ENCODE measurements at places on chromosomes 5 and 9.

- no peak overlapping the region for H3K27ac ChIP-seq
- H3K4me1 ChIP-seq, result peaks cover 4% of the 10 kb centered on the region
- H3K4me3 ChIP-seq, result no peak overlapping the region
- no peak for DNase-seq
- peaks cover 14% of the 10 kb centered on the region for H3K27me3 ChIP-seq
These were observed 295.9 kb downstream of the PSAT1 start for GRCh38 chr9:78592811-78593210.

- no peak for DNase-seq
- H3K36me3 ChIP-seq, result no peaks in the 10 kb centered on the region
- H3K27me3 ChIP-seq, result peaks cover 74% of the 10 kb centered on the region
- peaks cover 12% of the 10 kb centered on the region for H3K4me1 ChIP-seq
- H3K4me3 ChIP-seq, result no peak overlapping the region
These were observed 3.5 kb upstream of the HRH2 start for GRCh38 chr5:175654339-175654738.

DNA sequence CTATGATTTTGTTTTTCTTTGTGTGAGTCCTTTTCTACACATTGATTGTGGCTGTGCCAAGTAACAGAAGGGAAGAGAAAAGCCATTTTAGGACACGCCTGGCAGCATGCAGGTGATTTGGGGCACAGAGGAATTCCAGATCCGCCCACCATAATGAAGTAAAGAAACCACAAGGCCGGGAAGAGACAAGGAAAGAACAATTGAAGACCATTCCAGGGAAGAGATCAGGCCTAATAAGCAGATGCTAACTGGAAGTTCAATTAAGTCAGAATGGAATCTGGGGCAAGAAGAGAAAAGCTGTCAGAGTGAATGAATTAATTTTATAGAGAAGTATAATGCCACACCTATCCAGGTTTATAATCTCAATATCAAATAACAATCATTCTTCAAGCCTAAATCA is 110.2 kb upstream of the ISL1 start:
- H3K36me3 ChIP-seq, result no peaks in the 10 kb centered on the region
- no peaks in the 10 kb centered on the region for H3K27me3 ChIP-seq
- no peak overlapping the region for H3K4me3 ChIP-seq

DNA sequence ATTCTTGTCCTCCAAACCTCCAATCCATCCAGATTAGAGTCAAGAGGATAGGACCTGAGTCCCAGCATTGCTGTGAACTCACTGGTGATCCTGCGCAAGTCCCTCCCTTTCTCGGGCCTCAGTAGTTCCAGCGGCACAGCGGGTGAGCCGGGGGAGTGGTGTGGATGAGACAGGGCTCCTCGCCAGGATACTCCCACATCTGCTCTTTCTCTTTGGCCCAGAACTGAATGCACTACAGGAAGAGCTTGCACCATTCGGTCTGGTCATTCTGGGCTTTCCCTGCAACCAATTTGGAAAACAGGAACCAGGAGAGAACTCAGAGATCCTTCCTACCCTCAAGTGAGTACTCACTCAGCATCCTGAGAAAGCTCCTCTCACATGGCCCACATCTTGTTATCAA is 6.3 kb downstream of the GPX3 start:
- no peak for DNase-seq
- peaks cover 16% of the 10 kb centered on the region for H3K36me3 ChIP-seq
- no peak overlapping the region for H3K27ac ChIP-seq
- H3K4me1 ChIP-seq, result no peaks in the 10 kb centered on the region
- H3K27me3 ChIP-seq, result peaks cover 7% of the 10 kb centered on the region

DNA sequence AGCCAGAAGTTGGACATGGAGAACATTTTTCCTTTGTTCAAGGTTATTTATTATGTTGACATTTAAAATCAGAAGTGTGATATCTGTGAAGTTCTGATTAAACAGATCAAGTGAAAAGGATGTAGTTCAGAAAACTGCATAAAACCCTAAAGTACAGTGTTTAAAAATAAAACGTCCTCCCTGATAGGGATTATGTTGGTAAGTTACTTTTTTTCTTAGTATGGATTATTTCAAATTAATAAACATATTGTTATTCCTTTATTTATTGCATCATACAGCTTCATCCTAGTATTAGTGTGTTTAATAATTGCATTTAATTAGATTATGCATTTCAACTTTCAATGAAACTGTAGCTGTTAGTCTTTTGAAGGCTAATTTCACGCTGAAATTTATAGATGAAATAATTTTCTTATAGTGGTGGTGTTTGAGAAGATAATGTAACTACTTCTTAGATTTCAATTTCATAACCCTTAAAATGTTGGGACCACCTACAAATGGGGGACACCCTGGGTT is 157.9 kb upstream of the DMRT1 start:
- peaks cover 56% of the 10 kb centered on the region for H3K4me1 ChIP-seq
- no peaks in the 10 kb centered on the region for H3K27me3 ChIP-seq
- H3K36me3 ChIP-seq, result peaks cover 6% of the 10 kb centered on the region
- H3K27ac ChIP-seq, result peak overlapping the region; percentile 95

DNA sequence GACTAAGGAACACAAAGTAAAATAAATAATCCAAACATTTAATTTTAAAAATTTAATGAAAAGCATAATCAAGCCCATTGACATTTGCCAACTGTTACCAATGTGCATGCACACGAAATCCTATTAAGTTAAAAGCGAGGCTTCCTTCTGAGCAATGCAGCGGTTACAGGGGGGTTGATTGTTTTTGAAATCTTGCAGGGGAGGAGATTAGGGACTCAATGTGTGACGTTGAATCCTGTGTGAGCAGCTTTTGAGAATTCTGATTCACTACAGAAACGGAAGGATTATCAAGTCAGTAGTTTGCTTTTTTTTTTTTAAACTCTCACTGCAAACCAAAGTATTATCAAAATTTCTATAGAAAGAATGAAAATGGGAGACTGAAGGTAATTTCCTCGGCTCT is 109.5 kb downstream of the PRKACG start:
- no peak overlapping the region for H3K4me3 ChIP-seq
- H3K27ac ChIP-seq, result no peak overlapping the region
- no peaks in the 10 kb centered on the region for H3K27me3 ChIP-seq
- DNase-seq, result no peak

GRCh38 chr5:128228008-128228407 is 144.4 kb downstream of the SLC12A2 start:
- H3K36me3 ChIP-seq, result peaks cover 6% of the 10 kb centered on the region
- H3K27ac ChIP-seq, result peak overlapping the region; percentile 18
- H3K4me3 ChIP-seq, result no peak overlapping the region
- peaks cover 4% of the 10 kb centered on the region for H3K27me3 ChIP-seq
- peaks cover 17% of the 10 kb centered on the region for H3K4me1 ChIP-seq
- no peak for DNase-seq

DNA sequence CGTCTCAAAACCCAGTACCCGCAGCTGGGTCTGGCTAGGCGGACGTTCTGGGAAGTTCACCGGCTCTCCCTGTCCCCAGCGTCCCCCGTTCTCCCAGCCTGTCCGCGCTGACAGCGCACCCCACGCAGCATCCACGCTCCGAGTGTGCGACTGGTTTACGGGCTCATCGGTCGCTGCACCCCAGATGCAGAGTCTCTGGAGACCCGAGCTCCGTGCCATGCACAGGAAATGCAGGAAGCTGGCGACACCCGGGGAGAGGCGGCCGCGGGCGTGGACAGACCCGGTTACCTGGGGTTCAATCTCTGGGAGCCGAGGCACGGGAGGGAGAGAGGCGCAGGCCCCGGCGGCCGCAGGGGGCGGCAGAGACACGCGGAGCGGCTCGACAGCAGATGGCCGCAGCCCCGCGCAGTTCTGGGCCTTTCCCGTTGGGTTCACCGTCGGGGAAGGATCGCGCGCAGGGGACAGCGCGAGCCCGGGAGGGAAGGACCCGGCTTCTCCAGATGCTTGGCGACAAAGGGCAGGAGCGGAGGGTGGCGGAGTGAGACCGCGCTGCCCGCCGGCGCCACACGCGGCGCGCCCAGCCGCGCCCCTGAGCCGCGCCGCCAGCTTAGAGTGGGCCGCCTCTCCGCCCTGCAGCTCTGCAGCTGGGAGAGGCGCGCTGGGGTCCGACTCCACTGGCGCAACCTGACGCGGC is 558 bp downstream of the SHROOM1 start:
- DNase-seq, result peak; percentile 83
- H3K36me3 ChIP-seq, result no peaks in the 10 kb centered on the region
- peaks cover 11% of the 10 kb centered on the region for H3K4me1 ChIP-seq
- peaks cover 46% of the 10 kb centered on the region for H3K27me3 ChIP-seq
- H3K27ac ChIP-seq, result peak overlapping the region; percentile 78
- H3K4me3 ChIP-seq, result peak overlapping the region; percentile 86

GRCh38 chr5:180139731-180140055 is 68.1 kb upstream of the RNF130 start:
- no peaks in the 10 kb centered on the region for H3K4me1 ChIP-seq
- peak; percentile 34 for DNase-seq
- H3K27ac ChIP-seq, result no peak overlapping the region
- H3K27me3 ChIP-seq, result peaks cover 27% of the 10 kb centered on the region
- no peaks in the 10 kb centered on the region for H3K36me3 ChIP-seq

- H3K4me1 ChIP-seq, result peaks cover 43% of the 10 kb centered on the region
- H3K36me3 ChIP-seq, result peaks cover 35% of the 10 kb centered on the region
- no peak for DNase-seq
- no peaks in the 10 kb centered on the region for H3K27me3 ChIP-seq
- no peak overlapping the region for H3K27ac ChIP-seq
These were observed 2.4 kb downstream of the SMIM15 start for GRCh38 chr5:61159836-61160235.

GRCh38 chr9:84874596-84874995 is 205.1 kb downstream of the NTRK2 start:
- no peak overlapping the region for H3K4me3 ChIP-seq
- no peaks in the 10 kb centered on the region for H3K36me3 ChIP-seq
- H3K27ac ChIP-seq, result peak overlapping the region; percentile 82

- H3K27me3 ChIP-seq, result no peaks in the 10 kb centered on the region
- H3K4me3 ChIP-seq, result no peak overlapping the region
- DNase-seq, result no peak
- peaks cover 7% of the 10 kb centered on the region for H3K36me3 ChIP-seq
These were observed 20.9 kb downstream of the FABP6 start for GRCh38 chr5:160250226-160250625.

DNA sequence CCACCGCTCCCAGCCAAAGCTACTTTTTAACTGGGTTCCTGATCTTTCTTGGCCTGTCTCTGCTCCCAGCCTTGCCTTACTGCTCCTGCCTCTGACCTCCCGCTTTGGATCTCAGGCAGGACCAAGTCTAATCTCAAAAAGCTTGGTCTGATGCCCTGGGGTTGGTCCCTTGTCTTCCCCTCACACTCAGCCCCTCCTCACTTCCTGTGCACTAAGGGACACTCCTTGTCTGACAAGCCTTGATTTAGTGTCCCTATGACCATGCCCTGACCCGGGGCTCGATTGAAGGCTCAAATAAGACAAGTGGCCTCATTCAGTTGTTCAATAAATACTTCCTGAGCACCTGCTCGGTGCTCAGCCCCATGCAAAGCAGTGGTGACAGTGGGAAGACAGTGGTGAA is 3.7 kb upstream of the GTF3C5 start:
- H3K4me1 ChIP-seq, result peaks cover 20% of the 10 kb centered on the region
- H3K36me3 ChIP-seq, result peaks cover under 1% of the 10 kb centered on the region
- H3K4me3 ChIP-seq, result no peak overlapping the region
- no peak for DNase-seq
- peaks cover 15% of the 10 kb centered on the region for H3K27me3 ChIP-seq
- no peak overlapping the region for H3K27ac ChIP-seq

GRCh38 chr9:123237220-123237619 is 31.2 kb downstream of the STRBP start:
- H3K4me3 ChIP-seq, result no peak overlapping the region
- H3K36me3 ChIP-seq, result peaks cover 7% of the 10 kb centered on the region
- peaks cover 18% of the 10 kb centered on the region for H3K27me3 ChIP-seq
- no peak for DNase-seq
- no peak overlapping the region for H3K27ac ChIP-seq

DNA sequence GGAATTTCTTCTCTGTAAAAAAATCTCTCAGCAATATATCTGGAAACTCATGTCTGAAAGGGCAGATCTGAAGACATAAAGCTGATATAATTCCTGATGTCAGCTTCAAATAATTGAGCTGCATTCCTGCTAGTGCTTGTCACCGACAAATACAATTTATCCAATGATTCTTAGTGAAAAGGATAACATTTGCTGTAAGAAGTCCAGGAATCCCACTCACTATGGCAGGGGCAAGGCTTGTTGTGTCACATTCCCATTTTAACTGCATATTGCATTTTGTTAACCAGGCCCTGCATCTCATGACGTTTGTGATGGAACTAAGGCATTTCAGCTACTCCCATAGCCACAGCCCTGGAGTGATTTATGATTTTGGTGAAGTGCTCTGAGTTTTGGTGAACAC is 160.1 kb upstream of the DAB2 start:
- no peak overlapping the region for H3K4me3 ChIP-seq
- no peak for DNase-seq
- no peaks in the 10 kb centered on the region for H3K36me3 ChIP-seq
- peak overlapping the region; percentile 92 for H3K27ac ChIP-seq
- H3K4me1 ChIP-seq, result peaks cover 33% of the 10 kb centered on the region

DNA sequence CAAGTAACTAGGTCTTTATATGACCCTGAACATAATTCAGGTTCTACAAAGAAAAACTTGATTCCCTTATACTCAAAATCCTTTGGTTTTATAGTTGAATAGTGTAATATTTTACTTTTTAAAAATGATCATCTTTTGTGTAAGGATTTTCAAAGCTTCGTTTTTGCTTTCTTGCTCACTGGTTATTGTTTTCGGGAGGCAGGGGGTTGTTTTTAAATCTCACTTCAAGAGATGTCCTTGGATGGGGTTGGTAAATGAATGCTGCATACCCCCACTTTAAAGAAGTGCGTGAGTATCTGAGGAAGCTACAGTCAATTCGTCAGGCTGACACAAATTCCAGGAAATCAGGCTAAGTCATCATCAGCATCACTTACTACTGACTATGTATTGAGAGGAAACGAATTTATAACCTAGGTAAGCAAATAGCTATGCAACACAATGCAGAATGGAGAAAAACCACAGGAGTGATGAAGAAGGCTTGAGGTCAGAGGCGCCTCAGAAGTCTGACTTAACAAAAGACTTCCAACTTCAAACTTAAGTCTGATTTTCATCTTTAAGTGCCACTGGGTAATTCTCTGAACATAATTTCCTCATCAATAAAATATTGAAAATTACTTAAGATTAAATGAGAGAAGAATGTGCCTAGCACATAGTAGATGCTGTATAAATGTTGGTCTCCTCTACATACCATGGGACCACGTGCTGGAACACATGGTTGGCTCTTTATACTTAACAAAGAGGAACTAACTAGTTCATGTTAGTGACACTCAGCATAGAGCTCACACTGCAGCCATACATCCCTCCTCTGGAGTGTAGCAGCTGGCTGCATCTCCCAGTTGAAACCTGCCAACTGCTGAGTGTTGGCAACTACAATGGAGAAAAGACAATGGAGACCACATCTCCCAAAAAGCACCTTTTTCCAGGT is 106.0 kb upstream of the KIF2A start:
- peaks cover 38% of the 10 kb centered on the region for H3K27me3 ChIP-seq
- no peak overlapping the region for H3K27ac ChIP-seq
- H3K4me3 ChIP-seq, result no peak overlapping the region

DNA sequence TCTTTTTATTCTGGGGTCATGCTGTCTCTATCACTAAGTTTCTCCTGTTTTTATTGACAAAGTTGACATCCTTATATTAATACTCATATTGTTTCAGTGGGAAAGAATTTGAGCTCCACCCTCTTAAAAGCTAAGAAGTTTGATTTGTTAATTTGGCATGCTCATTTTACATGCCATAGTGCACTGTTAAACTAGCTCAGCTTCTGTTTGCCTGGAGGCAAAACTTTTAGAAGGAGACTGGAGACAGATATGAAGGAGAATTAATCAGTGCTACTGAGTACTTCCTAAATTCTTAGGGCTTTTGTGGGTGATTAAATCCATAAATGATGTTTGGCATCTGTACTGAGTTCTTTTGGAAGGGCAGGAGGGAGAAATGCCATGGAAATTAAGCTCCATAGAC is 138.9 kb downstream of the NTRK2 start:
- no peak for DNase-seq
- no peak overlapping the region for H3K27ac ChIP-seq
- H3K4me3 ChIP-seq, result no peak overlapping the region
- H3K4me1 ChIP-seq, result peaks cover 27% of the 10 kb centered on the region
